HuH-7.5 (cell line): ENCODE measurements at places on chromosomes 11 and 22.

GRCh38 chr22:27791159-27791858 is 10.2 kb downstream of the MN1 start:
- no peak for DNase-seq

DNA sequence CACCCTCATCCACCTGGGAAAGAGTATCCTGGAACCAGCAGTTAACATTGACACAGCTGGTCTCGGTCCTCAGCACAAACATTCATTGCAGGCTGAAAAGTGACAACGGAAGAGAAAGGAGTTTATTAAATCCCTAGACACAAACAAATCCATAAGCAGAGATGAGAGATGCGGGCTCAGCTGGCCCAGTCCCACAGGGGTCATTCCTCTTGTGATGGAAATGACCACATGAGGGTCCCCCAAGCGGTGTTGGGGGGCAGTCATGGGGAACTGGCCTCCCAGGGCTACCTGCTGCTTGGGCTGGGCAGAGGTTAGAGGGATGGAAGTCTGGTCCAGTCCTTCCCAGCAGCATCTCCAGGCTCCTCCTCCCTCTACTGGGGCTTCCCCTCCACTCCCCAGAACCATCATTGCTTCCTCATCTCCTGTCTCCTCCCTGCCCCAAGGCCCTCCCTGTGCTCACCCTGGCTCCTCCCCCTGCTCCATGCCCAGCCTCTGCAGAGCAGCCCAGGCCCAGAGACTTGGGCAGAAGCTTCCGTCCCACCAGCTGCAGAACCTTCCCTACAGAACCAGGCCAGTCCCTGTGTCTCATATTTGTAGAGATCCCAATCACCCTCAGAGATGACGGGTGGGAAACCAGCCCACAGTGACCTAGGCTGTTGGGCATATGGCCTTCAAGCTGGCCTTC is 5.4 kb upstream of the IGLL5 start:
- DNase-seq: no peak

DNA sequence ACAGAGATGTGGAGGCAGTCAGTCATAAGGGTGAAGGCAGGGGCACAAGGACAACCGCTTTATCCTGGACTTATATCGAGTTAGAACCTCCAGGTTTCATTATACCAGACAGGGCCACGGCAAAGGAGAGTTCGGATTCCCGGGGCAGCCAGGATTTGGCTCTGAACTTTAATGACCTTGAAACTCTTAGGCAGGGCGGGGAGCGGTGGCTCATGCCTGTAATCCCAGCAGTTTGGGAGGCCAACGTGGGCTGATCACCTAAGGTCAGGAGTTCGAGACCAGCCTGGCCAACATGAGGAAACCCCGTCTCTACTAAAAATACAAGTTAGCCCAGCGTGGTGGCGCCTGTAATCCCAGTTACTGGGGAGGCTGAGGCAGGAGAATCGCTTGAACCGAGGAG is 1.1 kb upstream of the MYRF start:
- no peak for DNase-seq

GRCh38 chr11:70782401-70782913 is 384.1 kb downstream of the CTTN start:
- no peak for DNase-seq

GRCh38 chr22:20012741-20013331 is 3.8 kb downstream of the ARVCF start:
- no peak for DNase-seq

DNA sequence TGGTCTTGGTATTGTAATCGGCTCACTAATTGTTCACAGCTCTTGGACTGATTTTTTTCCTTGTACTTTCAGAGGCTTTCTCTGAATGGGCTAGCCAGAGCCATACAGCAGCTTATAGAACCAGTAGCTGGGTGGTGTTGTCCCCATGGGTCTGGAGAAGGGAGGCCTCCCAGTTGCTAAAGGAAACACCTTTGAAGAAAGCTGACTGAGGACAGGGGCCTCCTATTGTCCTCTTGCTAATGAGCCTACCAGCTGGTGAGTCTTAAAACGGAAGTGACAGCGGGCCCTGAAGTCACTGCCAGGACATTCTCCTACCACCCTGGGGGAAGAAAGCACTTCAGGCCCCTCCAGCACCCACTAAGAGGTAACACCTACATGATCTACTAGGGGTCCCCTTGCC is 9.9 kb downstream of the FADS3 start:
- no peak for DNase-seq

GRCh38 chr11:104320956-104321355 is 157.0 kb upstream of the PDGFD start:
- no peak for DNase-seq

- no peak for DNase-seq
Measured at GRCh38 chr11:114183044-114183511, 113.1 kb upstream of the NNMT start.

GRCh38 chr11:13260963-13261588 is 16.5 kb upstream of the BMAL1 start:
- DNase-seq: no peak

DNA sequence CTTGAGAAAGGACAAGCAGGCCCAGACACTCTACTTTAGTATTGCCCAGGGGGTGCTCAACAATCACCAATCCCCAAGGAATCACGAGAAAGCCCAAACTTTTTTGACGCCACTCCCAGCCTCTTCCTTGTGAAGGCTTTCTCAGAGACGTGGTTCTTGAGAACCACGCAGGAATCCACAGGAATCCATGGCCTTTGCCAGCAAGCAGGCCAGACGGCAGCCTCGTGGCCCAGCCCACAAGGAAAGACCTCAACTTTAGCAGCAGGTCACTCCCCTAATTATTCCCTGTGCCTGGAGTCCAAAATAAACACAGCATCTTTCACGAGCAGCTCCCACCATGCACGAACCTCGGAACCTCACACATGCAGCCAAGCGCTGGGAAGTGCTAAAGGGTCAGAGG is 104.2 kb downstream of the WT1 start:
- no peak for DNase-seq

DNA sequence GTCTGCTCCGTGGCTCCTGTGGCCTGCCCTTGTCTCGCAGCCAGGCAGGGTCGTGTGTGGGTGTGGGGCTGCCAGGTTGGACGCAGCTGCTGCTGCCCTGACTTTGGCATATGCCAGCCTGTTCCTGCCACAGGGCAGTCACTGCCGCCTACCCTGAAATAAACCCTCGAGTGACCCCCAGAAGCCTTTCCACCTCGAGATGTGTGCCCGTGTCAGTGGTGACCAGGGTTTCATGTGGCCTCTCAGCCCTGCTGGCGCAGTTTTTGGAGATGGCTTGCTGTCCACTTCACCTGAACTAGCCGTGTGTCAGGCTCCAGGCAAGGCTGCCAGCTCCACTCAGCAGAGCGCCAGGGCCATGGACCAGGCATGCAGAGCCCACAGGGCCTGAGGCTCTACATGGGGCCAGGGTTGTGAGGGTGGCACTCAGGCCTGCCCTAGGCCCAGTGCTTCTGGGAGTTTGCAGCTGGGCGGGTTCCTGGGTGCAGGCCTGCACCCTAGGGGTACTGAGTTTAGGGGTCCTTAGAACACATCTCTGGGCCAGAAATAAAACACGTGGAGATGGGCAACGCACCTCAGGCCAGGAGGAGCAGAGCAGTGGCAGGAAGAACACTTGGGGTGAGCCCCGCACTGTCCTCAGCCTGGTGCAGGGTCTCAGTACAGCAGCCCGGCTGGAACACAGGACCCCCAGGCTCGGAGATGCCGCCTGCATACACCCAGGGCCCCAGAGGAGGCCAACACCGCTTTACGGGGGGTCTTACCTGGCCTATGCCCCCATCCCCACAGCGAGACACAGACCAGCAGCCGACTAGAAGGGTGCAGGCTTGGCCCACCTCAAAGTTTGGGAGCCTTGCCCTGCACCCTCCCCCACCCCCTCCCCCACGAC is 8.8 kb upstream of the PANX2 start:
- no peak for DNase-seq

- DNase-seq: no peak
Measured at GRCh38 chr11:119496469-119496868, 73.5 kb upstream of the THY1 start.

DNA sequence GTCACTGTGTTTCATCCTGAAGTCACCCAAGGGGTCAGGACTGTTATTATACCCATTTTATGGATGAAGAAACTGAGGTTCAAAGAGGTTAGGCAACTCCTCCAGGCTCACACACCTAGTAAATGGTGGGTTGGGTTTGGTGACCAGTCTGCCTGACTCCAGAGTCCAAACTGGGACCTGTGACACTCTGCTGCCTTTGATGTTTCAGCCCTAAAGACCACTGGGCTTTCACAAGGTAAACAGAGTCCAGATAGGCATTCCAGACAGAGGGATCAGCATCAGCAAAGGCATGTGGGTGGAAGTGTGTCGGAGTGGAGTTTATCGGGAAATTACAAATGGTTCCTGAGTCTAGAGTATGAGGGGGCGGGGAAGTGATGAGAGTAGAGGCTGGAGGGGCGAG is 38.5 kb downstream of the MICAL2 start:
- DNase-seq: no peak

GRCh38 chr11:114892381-114893197 is 214.3 kb downstream of the NXPE2 start:
- no peak for DNase-seq

- no peak for DNase-seq
Measured at GRCh38 chr11:116888884-116889549, 51.6 kb upstream of the APOA1 start.
